OCI-M1 (cell line): ENCODE measurements at places on chromosomes 1 and 21.
A peak's percentile ranks its signal among the peaks of the same experiment; 100 is the strongest.

DNA sequence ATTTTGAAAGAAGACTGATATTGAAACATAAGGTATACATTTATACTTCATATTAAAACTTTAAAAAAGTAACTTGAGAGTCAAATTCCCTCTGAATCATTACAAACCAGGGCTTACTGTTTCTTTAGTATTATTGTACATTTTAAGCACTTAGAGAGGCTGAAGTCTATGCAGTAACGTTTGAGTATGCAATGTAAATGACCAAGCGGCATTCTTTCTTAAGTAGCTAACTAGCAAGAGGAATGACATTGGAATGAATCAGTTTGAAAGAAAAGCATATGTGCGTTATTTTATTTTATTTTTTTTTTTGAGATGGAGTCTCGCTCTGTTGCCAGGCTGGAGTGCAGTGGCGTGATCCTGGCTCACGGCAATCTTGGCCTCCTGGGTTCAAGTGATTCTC is 24.3 kb downstream of the WNT2B start:
- no peak for DNase-seq

DNA sequence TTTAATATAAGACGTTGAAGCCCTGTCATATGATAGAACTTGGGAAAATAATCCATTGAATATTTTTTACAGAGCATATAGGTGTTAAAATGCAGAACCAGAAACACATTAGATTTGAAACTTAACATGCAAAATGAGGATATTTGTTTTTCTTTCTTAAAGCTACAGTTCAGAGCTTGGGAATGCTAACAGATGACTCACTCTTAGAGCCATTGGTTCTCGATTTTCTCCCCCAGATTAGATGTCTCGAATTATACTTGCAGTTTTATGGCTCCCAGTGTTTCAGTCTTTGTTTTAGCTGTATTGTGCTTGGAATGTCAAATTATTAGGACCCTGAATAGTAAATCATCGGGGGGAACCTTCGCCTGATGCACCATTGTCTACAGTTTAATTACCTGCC is 575.7 kb upstream of the ZP4 start:
- DNase-seq = no peak

DNA sequence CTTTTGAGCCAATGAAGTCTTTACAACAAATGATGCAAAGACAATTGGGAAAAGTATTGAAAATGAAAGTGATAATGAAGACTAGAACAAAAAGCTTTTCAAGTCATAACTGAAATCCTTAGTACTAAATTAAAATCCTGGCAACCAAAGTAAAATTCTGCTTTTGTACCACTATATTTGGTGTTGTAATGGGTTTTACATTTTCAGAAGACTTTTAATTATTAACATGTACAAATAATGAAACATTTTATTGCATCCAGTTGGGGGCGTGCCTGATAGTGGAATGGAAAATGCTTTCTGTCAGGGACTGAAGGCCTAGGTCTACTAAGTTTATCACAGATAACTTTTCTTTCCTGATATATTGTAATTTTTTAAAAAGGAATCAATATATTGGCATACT is 89.4 kb downstream of the SDCCAG8 start:
- peak; percentile 20 for DNase-seq

DNA sequence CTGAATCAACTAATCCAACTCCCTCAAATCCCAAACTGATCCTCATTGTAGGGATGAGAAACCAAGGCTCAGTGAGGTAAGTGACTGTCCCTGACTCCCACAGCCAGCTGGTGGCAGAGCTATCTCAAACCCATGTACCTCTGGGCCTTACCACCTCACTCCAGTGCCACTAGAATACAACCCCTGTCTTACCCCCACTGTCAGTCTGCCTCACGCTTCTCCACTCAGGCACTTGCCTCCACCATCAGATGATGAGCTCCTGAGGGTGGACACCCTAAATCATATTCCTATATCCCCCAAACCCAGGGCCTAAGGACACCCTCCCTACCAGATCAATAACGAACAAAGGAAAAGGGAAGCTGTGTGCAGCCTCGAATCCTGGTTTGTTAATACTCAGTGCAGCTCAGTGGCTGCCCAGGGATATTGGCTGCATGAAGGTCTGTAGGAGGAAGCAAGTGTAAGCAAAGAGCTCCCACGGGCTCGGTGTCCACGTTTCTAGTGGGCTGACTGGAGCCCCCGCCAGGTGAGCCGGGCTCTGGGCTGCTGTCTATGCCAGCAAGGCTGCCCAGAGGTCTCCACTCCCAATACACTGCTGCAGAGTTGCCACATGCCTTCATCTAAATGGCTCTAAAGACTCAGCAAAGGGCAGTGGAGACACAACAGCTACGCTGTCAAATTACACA is 533.4 kb downstream of the MATN1 start:
- no peak for DNase-seq

GRCh38 chr1:41318135-41318534 is 43.1 kb upstream of the FOXO6 start:
- DNase-seq = no peak

- peak; percentile 21 for DNase-seq
Measured at GRCh38 chr1:35707601-35708440, 10.9 kb downstream of the C1orf216 start.

- no peak for DNase-seq
Measured at GRCh38 chr1:91924146-91924545, 25.1 kb upstream of the BRDT start.

- no peak for DNase-seq
Measured at GRCh38 chr1:203182387-203182953, 4.0 kb downstream of the CHI3L1 start.
